Lung microvascular endothelial cell (primary cell): ENCODE measurements at places on chromosomes 3 and 15. TPM values are rescaled to one million over a fixed set of nuclear protein-coding genes. Genes with fewer than 3 reads are reported as not detected.

NPAP1 gene
- total RNA-seq: not detected in 2 replicates

SYNPR gene
- not detected in 2 replicates for total RNA-seq

DNA sequence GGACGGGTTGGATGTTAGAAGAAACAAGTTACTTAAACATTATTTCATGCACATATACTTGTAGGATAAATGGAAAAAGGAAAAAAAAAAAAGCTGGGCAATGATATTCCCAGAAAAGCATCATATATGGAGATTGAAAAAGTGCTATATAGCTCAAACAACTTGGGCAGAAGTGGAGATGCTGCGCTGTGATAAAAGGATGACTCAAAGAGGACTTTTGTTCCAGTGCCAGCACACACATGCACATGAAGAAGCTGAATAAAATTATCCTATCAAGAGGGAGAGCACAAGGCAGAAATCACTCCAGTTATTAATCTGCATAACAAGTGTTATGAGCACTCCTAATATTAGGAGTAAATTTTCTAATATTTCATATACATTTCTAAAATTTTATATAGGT, 30.9 kb downstream of the FRMD4B start:
- DNase-seq: no peak

GRCh38 chr15:41512512-41512939, 1.1 kb downstream of the LTK start:
- no peak for DNase-seq

DNA sequence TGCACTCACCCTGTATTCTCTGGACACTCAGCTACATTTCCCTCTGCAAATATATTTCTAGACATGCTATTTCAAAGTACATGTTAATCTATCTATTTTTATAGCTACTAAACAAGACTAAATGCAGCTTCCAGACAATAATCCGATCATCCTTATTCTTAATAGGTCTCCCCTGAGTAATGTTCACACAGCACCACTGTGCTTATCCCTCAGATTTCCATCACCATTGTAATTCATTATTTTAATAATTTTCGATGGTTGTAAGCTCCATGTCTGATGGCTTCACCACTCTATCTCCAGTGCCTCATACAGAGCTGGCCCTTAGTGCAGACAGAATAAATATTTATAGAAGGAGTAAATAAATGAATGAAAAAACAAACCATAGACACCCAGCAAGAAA, 117.5 kb downstream of the ANXA2 start:
- DNase-seq: no peak

- peak; percentile 27 for DNase-seq
These were observed at the start of gene CHRNA7 for GRCh38 chr15:32029862-32030781. Gene CHRNA7 (plus strand): TSS chr15:32030515. CDS start chr15:32030595, 80 bp downstream.

DNA sequence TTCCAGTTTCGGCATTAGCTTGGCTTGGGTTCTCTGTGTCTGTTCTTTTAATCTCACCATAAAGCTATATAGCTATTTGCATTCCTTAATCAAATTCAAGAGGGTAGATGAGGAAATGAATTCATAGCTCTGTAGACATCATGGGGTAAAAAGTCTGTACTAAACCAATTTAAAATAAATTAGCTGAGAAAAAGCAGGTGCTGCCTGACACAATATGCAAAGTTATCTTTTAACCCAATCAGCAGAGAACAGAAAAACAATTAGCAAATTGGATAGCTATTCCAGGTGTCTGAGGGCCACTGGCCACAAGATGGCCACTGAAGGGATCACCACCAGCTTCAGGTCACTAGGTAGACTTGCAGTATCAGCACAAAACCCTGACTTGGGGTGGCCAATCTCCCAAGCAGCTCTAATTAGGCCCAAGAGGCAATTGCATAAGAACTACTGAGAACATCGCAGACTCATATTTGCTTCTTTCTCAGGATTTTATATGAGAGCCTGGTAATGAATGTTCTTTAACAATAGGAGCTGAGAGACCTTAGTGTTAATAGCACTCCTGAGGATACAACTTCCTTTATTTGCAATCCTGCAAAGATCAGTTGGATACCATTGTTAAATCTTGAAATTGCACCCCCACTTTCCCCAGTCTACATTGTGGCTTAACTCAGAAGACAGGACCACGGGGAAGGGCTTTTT, 494.3 kb downstream of the PDCD6IP start:
- no peak for DNase-seq
